ENCODE measurements at places on chromosomes 5 and 9.

DNA sequence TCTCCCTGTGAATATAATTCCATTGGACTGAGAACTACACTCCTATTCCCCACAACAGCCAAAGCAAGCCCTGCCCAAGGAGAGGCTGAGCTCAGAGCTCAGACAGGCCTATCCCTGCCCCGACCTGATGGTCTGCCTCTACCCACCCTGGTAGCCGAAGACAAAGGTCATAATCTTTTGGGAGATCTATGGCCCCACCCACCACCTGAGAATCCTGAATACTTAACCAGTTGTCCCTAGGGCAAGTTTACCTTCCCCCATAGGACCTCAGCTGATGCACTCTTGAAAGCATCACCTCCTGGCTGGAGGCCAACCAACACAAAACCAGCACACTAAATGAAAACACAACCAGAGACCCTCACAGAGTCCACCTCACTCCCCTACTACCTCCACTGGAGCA, 167.5 kb downstream of the PRR16 start:
- no peak for DNase-seq

GRCh38 chr5:132114150-132115121, 40.8 kb downstream of the CSF2 start:
- DNase-seq: no peak

DNA sequence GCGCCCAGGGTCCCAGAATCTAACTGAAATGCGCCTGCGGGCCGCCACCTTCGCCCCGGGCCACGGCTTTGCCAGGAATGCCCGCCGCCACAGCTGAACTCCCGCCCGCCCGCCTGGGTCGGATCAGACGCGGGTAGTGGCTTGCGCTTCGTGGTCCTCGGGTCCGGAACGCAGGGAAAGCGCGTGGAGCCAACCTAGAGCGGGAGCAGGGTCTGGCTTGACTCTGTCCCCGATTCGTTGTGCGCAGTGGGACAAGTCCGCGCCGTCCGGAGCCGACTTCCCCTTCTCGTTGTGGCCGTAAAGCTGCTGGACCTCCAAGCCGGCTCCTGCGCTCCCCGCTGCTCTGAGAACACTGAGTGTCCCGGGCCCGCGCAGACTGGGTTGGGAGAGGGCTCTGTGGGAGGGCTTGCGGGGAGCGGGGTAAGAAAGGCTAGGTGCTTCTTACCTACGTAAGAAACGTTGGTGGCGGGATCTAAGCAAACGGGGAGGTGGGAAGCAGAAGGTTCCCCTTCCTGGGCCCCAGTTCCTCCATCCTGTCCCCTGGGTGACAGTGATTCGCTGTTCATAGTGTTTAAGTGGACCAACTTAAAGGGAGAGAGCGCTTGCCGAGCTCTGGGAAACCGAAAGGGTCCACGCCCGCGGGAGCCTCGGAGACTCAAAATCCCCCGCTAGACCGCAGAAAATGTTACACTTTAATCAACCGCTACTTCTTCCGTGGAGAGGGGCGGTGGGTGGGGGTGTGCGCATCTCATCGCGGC, 4.4 kb upstream of the FOXE1 start:
- no peak for DNase-seq

DNA sequence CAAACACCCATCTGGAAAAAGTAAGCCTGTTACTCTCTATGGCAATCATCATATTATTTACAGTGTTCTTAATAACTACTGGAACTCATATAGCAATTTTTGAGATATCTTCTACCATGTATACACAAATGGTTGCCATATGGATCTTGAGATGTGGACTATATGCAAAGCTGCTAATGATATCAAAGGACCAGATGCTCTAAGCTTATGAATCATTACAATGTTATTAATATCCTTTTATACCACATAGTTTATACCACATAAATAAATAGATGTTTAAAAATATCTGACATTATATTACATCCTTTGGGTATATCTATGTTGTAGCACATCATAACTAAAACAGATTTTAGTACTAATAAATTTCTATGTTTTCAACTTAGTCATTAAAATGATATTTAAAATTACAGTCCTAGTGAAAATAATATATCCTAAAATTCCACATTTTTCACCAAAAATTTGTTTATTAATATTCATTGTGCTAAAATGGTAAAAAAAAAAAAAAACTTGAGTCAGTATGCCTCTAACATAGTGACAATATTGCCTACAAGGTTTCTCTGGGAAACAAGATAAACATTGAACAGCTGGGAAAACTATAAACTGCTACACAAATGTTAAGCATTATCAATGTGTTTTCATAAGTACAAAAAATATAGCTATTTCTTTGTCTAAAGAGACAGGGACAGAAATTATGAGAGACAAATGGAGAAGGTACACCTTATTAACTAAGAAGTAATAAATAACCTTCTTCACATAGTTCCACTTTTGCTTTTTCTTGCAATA, 85.5 kb downstream of the DTWD2 start:
- DNase-seq: no peak

DNA sequence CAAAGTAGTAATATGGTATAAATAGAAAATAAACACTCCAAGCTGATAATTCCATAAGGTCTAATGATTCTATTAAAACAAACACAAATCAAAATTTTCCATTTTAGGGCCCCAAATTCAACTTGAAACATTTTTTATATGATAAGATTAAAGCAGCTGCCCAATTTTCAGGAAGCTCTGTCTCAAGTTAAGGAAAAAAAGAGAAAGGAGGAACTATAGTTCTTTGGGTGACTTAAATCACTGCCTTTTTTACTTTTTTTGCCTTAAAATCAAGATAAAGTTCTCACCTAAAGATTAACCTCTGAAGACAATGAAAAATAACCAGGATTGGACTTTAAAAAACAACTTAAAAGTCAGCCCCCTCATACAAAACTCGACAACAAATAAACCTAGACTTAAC, 76.0 kb upstream of the IFNE start:
- no peak for DNase-seq

DNA sequence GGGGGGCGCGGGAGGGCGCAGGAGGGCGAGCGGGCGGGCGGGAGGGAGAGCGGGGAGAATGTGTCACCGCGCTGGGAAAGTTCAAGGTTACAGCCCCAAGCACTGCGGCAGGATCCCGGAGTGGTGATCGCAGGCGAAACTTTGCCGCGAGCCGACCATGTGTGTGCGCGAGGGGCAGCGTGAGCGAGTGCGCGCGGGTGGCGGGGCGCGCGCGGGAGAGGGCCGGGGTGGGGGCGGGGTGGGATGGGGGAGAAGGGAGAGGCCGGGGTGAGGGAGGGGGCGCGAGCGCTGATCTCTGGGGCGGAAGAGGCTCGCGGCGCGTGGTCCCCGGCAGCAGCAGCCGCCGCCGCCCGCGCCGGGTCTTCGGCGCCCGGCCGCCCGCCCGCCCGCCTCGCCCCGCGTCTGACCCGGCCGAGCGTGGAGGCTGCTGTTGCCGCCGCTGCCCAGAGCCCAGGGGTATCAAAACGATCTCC, at the start of gene NFIB:
Gene NFIB (minus strand): TSS at position 191 of the 473 bp plus-strand sequence. CDS start 630 bp downstream, outside the sequence.
- no peak for DNase-seq

- no peak for DNase-seq
Measured at GRCh38 chr9:81822301-81822865, 105.8 kb upstream of the SPATA31D4 start.

DNA sequence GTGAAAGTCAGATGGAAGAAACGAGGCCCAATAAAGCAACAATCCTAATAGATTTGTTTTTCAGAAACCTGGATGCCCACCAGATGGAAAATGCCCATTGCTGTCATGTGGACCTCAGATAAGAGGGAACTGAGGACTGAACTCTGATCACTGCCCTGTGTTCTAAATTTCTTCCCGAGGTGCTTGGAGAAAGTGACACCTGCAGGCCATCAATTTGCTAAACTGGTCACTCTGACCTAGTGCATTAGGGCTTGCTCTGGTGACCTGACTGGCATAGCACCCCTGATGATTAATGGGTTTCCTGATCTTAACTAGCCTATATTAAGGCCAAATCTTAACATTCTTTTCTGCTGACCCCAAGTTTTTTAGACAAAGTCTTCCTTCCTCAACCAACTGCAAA, 32.4 kb upstream of the VDAC1 start:
- no peak for DNase-seq

DNA sequence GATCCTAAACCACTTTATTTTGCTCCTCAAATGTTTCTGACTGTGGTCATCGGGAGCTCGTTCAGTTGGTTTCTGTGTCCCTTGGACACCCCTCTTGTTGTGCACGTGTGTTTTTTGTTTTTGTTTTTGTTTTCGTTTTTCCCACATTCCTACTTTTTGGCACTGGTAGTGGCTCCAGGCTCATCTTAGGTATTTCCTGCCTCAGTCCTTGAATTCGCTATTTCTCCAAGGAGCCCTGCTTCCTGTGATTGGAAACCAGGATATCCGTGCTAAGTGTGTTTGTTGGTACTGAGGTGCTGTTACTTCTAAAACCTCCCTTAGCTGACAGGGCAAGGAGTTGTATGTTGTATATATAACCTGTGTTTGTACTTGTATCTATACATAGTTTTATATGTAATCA, 5.9 kb downstream of the HMCN2 start:
- no peak for DNase-seq

GRCh38 chr5:89267788-89268187, 384.8 kb upstream of the MEF2C start:
- no peak for DNase-seq

DNA sequence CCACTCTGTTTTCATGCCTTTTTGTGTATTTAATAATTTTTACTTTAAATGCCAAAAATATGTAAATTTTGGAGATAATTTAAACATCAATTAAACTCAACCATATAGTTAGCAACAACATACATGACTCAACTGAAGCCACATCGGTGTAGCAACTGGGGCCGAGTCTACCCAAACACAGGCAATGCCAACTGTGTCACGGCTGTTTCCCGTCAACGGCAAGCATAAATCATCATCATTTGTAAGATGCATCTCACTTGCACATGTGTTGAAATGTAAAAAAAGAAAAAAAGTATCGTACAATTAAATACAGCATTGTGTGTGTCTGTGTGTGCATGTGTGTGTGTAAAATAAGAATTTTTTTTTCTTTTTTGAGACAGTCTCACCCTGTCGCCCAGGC, 160.1 kb upstream of the TAS2R1 start:
- DNase-seq: no peak

- no peak for DNase-seq
Measured at GRCh38 chr5:59420596-59420995, 472.9 kb downstream of the PDE4D start.

- DNase-seq: no peak
Measured at GRCh38 chr5:31954091-31954490, 220.0 kb downstream of the GOLPH3 start.

GRCh38 chr5:155839251-155840037, 487.5 kb upstream of the SGCD start:
- DNase-seq: no peak

DNA sequence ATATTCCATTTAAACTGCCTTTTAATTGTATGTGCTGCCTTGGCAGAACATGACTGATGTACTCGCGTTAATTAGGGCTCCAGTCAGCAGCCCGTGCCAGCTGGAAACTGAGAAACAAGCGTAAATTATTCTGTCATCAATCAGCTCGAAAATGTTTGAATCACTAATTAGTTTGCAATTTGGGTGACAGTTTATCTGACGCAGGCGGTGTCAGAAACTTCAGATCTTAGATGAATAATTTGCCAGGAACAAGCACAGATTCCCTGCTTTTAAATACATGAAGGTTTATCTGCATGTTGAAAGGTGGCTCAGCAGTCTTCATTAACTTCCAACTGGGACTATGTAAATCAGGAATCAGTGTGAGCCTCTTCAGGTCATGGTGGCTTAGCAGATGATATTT, 176.0 kb upstream of the TLE4 start:
- DNase-seq: no peak

DNA sequence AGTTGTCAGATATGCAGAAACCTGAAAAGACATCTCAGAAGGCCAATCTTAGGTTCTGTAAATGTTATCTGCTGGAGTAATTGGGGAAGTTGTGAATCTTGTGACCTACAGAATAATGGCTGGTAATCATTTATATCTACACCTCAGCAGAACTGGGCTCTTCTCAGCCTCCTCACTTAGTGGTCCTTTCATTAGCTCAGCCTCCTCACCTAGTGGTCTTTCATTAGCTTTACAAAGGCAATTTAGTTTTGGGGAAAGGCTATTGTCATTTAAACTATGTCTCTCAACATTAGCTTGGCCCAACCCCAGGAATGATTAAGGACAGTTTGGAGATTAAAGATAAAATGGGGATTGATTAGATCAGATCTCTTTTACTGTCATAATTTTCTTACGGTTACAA, 284.2 kb upstream of the SGCD start:
- no peak for DNase-seq

GRCh38 chr5:169629847-169630548, 7.1 kb upstream of the DOCK2 start:
- no peak for DNase-seq

- DNase-seq: no peak
Measured at GRCh38 chr5:73442231-73442811, 6.3 kb downstream of the FOXD1 start.

DNA sequence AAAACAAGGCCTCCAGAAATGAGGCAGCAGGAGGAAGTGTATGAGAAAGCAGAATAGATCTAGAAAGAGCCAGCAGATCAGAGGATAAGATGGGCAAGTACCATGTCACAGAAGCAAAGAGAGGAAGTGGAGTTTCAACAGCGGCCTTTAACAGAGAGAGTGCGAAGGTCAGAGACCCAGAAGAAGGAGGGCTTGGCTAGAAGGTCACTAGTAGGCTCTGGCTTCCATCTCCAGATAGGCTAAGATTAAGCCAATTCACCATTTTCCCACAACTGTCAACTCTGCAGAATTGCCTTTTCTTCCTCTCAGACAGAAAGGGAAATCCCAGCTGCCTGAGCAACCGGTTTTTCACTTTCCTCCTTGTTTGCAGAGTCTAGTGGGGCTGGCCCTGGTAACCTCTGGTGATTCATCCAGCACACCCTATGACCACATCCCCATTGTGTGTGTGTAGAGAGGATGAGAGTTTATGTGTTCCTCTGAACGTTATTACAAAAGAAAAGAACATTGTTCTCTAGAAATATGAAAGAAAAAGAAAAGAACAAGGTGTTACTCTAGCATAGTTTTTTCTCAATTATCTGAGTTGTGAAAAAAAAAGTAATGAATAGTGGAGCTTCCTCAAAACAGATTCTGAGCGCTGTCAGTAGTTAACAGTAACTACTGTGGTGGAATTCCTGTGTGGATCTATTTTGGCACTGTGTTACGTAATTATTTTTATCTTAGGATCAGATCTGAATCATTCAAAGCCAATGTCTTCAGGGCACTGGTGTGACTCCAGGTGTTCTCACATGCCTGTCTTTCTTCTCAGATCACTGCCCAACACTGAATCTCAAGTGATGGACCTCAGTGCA, 220.4 kb downstream of the ARRDC3 start:
- peak; percentile 27 for DNase-seq

- DNase-seq: no peak
Measured at GRCh38 chr5:131328536-131329285, 64.9 kb downstream of the CDC42SE2 start.

- DNase-seq: no peak
Measured at GRCh38 chr5:108720391-108720790, 27.3 kb upstream of the FER start.

GRCh38 chr9:36207546-36208012, 16.9 kb downstream of the CLTA start:
- no peak for DNase-seq

Data from activated T-helper 1 cell treated with anti-CD3 and anti-CD28 coated beads, Interleukin-2, amount 50 U/mL, for 16 hours (primary cell).